Mammary epithelial cell (primary cell): ENCODE measurements at places on chromosomes 6 and 20. TPM values are rescaled to one million over a fixed set of nuclear protein-coding genes. Genes with fewer than 3 reads are reported as not detected.

The CDSN gene
- 1.2 TPM for total RNA-seq

The GHRH gene
- not detected in 2 replicates for total RNA-seq

The MYCT1 gene
- 0.29 TPM in 1 of 2 replicates, not detected in the other for total RNA-seq

The SLC26A8 gene
- not detected in 2 replicates for total RNA-seq

The FABP7 gene
- not detected in 2 replicates for total RNA-seq

The KCNQ2 gene
- not detected in 2 replicates for total RNA-seq

The SLC16A10 gene
- total RNA-seq = not detected

The PRICKLE4 gene
- total RNA-seq = 0.75 and 1.5 TPM in 2 replicates

The JPH2 gene
- total RNA-seq = 3.0 and 5.5 TPM in 2 replicates

The CST2 gene
- not detected for total RNA-seq

The FAM209B gene
- not detected in 2 replicates for total RNA-seq

The EFCAB8 gene
- total RNA-seq = 0.47 and 1.3 TPM in 2 replicates

The MATN4 gene
- total RNA-seq = not detected

The KHDRBS2 gene
- not detected in 2 replicates for total RNA-seq

The DDRGK1 gene
- 59.1 and 82.8 TPM in 2 replicates for total RNA-seq

The PKIB gene
- 1.8 TPM for total RNA-seq

The DAAM2 gene
- 0.17 TPM for total RNA-seq
